RPMI8226 (cell line): ENCODE measurements at places on chromosomes 3 and 15.

GRCh38 chr3:87413814-87414213 is 137.4 kb upstream of the POU1F1 start:
- no peak for DNase-seq

DNA sequence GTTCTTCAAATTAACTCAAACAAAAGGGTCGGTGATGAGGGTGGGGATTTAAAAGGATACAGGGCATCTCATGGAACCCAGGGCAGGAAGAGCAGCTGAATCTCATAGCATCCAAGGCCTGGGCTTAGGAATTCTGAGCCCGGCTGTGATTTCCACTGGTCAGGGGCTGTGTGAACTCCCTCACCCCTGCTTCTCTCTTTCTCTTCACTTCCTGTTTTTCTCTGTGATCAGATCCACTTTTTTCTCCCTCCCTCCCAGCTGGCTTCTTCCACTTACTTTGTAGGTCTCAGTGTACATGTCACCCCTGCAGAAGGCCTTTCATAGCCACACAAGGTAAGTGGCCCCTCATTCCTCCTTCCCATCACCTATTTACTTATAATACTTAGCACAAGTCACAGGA is 68.2 kb upstream of the CORO2B start:
- DNase-seq, result no peak

DNA sequence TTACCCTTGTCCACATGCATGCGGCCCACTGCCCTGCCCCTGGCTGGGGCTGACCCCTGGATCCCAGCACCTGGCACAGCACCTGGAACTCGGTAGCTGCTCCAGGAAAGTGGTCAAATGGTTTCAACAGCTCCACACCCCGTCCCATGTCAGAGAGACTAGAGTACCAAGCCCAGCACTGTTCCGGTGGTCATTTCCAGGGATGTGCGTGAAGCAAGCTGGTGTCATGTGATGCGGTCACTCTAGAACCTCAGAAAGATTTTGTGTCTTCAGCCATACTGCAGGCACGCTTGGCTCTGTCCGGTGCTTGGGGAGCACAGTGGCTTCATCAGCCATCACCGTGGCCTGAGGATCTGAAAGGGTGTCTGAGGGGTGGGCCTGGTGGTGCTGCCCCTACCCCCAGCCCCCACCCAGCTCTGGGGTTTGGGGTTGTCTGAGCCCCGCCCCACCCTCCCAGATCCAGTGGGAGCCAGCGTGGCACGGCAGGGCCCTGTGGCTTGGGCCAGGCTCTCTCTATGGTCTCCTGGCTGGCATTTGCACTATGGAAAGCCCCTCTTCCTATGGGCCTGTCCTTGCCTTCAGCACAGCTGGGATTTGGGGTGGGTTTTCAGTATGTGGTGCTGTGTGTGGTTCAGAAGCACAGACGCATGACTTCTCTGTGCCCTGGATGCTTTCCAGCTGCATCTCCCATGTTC is 15.3 kb downstream of the APBA2 start:
- DNase-seq, result no peak

- DNase-seq, result no peak
Observed at GRCh38 chr3:101262393-101263240, 57.8 kb downstream of the IMPG2 start.

DNA sequence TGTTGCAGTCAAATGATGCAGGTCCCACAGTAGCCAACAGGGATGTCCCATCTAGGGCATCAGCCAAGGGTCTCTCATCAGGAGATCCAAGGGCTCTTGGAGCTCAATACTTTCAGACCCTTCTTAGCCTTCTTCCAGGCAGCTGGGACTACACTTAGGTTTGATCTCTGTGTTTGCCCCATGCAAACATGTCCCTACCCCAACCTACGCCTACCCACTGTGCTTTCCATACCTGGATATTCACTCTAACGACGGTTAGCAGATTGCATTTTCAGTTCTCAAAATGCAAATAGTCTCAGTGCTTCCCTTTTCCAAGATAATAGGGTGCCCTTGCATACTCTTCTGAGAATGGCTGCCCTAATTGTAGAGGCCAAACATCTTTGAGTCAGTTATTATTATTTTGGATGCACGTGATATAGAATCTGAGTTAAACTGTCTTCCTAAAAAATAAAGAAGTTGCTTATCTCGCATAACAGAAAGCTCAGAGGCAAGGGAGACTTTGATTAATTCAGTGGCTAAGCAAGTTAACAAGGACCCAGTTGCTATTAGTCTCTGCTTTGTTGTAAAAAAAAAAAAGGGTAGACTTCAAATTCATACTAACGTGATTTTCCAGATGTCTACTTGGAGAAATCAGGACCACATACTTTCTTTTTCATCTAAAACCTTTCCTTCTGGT is 1.0 kb upstream of the CEP70 start:
- DNase-seq, result no peak

DNA sequence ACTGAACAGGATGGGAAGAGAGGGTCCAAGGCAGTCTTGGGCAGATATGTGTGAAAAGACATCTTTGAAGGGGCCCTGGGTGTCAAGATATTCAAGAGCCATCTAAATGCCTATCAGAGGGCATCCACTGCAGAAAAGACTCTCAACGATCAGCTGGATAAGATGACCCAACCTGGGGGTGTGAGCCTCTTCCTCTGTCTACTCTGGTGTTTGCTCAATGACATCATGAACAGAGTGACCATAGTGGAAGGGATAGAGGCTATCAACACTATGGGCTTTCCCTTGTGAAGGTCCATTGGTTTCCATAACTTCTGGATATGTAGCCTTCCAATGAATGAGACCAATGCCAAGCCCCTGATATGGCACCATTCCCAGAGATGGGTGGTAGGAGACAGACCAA is 42.1 kb downstream of the FAH start:
- no peak for DNase-seq

- DNase-seq, result no peak
Observed at GRCh38 chr3:150341891-150342290, 66.2 kb upstream of the TSC22D2 start.

GRCh38 chr15:37586976-37587375 is 347.5 kb upstream of the TMCO5A start:
- no peak for DNase-seq

GRCh38 chr3:183279371-183279770 is 26.3 kb downstream of the B3GNT5 start:
- no peak for DNase-seq

DNA sequence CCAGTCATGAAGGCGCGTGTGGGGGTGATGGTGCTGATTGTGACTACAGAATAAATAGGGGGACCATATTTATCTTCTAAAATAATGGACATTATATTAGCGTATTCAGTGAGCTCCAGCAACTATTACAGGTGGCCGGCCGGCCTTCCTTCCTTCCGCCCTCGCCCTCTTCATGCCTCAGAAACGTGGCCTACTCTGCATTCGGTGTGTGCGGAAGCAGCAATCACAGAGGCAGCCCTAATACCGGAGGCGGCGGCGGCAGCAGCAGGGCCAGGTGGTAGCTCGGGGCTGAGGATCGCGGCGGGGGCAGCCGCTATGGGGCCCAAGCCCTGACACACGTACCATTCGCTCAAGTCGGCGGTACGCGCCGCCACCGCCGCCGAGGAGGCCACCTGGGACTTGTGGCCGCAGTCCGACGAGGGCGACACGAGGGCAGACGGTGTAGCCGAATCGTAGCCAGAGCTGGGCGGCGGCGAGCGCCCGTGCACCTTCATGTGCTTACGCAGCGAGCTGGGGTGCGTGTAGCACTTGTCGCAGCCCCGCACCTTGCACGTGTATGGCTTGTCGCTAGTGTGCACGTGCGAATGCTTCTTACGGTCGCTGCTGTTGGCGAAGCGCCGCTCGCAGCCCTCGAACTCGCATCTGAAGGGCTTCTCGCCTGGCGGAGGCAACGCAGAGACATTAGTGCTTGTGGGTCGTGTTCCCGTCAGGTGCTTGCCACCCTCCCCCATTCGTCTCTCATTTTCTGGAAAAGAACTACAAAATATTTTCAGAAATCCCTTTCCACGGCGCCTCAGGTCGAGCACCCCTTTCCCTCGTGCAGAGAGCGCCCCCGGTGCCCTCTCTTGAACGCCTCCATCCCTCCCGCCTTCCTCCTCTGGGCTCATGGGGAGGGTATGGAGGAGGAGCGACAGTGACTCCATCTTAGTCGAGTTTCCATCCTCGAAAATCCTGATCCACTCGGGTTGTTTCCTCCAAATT is 15.5 kb downstream of the ZIC4 start:
- DNase-seq, result no peak

- DNase-seq, result no peak
Observed at GRCh38 chr15:95620934-95621579, 709.4 kb upstream of the NR2F2 start.

DNA sequence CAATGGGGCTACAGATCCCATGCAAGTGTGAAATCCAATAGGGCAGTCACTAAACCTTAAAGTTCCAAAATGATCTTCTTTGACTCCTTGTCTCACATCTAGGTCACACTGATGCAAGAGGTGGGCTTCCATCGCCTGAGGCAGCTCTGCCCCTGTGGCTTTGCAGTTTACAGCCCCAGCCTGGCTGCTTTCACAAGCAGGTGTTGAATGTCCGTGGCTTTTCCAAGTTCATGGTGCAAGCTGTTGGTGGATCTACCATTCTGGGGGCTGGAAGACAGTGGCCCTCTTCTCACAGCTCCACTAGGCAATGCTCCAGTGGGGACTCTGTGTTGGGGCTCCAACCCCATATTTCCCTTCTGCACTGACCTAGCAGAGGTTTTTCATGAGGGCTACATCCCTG is 68.5 kb upstream of the PRR20G start:
- DNase-seq, result no peak

DNA sequence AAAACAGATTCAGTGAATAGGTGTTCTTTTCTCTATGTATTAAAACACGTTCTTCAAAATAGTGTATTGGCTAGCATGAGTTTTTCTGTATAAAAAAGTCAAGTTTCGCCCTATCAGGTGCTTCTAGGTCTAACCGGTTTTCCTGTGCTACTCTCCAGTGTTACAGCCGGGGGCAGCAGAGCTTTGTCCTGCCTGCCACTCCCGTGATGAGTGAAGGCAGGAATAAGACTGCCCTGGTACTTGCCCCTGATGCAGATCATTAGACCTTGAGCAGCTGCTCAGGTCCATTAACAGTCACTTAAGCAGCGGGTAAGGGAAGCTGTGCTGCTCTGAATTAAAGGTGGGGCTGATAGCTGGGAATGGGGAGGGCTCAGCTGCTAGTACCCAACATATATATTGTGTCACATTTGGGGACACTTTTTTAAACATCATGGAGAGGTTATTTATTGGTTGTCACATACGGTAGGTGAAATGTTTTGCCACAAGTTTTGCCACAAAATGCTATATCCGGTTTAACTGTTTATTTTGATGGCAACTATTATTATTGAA is 1.3 kb upstream of the UNC13C start:
- peak; percentile 88 for DNase-seq

- no peak for DNase-seq
Observed at GRCh38 chr3:27556887-27557286, 72.7 kb upstream of the SLC4A7 start.

DNA sequence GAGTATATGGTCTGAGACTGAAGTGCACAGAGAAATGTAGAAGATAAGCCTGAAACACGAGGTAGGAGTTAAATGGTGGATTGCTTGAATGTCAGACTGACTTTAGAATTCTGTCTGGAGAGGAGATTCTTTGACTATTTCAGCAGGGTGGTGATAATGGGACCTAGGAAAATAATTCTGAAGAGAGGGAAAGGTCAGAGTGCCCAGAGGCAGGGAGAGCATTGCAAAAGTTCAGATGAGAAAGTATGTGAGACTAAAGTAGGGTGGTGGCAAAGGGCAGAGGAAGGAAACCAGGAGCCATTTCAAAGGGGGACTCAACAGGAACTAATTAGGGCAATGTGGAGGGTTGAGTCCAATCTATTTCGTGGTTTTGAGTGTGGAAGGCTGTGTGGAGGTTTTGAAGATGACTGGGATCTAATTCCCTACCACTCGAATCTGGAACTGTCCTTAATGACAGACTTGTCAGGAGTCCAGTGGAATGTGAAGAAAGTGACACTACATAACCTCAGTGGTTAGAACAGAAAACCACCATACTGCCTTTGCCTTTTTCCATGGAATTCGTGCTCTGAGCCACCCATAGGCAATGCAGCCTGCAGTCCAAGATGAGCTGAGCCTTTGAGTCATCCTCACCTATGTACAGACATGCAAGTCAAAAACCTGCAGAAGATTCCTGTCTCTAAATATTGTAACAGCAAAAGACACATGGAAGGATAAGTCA is 16.1 kb downstream of the CPOX start:
- DNase-seq, result no peak

- peak; percentile 9 for DNase-seq
Observed at GRCh38 chr3:113222451-113223086, 11.2 kb downstream of the BOC start.

- no peak for DNase-seq
Observed at GRCh38 chr3:193313061-193313958, 65.2 kb downstream of the ATP13A5 start.

GRCh38 chr15:95494971-95495541 is 835.4 kb upstream of the NR2F2 start:
- DNase-seq, result no peak

DNA sequence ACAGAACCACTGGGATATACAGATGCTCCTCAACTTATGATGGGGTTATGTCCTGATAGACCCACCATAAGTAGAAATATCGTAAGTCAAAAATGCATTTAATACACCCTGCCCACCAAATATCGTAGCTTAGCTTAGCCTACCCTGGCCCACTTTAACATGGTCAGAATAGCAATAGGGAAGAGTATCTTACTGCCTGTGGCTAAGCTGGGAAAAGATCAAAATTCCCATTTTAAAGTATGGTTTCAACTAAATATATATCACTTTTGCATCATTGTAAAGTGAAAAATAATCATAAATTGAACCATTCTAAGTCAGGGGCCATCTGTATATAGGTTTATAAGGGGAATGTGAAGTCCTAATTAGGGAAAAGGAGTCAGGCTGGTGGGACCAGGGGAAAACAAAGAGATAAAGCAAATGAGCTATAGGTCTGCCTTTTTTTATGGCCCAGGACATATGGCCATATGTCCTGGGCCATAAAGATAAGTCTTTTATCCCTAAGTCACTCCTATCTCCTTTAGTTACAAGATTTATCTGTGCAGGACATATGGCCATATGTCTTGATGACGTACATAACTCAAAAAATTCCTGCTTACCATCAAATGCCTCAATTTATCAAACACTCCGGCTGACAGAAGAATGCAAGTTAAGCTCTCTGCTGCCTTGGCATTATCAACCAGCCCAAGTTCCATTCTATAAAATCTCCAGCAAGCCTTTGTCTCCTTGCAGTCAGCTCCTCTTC is 11.2 kb downstream of the RTP3 start:
- no peak for DNase-seq

DNA sequence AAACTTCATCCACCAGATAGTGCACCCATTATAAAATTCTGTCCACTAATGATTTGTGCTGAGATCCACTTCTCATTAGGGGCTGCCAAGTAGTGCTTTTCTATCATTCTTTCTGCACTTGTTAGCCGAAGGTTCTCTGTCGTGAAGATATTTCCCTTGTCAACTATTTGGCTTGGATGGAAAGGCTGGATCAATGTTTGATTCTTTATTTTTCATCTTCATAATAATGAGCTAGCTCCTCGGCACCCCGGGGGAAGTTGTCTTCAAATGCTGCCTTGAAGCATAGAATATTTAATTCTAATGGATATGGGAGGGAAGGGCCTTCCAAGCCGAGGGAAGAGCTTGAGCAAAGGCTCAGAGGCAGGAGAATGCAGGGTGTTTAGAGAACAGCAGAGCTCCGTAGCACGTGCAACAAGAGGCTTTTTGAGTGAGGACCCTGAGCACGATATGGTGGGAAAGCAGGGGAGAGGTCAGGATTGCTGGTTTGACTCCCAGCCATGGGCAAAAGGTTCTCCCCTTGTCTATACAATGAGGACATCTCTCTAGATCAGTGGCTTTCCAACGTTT is 16.3 kb upstream of the MUC20 start:
- no peak for DNase-seq

GRCh38 chr3:160643994-160644393 is 33.0 kb upstream of the ARL14 start:
- no peak for DNase-seq

- no peak for DNase-seq
Observed at GRCh38 chr3:187247398-187247797, 44.1 kb downstream of the MASP1 start.
